ENCODE measurements at places on chromosomes 4 and X. TPM values are rescaled to one million over a fixed set of nuclear protein-coding genes. Genes with fewer than 3 reads are reported as not detected.

DNA sequence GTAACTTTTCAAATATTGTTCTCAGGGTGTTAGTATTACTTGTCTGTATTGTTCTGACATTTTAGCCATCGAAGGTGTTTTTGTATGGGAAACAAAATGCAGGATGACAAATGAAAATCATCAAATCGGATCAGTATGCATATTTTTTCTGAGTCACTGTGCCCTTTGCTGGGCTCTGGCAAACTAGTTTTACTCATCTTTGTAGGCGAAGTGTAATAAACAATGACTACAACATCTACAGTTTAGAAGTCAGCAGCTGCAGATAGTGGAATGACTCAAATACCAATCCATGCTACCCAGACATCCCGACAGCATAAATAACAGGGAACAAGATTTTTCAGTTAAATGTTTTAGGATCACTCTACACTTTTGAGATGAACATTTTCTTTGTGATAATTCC lies 557.3 kb upstream of the TENM3 start:
- DNase-seq, result no peak

GRCh38 chr4:98555798-98556445 lies 102.5 kb downstream of the TSPAN5 start:
- no peak for DNase-seq

- DNase-seq, result no peak
Measured at GRCh38 chr4:7929118-7929951, 10.3 kb downstream of the AFAP1 start.

DNA sequence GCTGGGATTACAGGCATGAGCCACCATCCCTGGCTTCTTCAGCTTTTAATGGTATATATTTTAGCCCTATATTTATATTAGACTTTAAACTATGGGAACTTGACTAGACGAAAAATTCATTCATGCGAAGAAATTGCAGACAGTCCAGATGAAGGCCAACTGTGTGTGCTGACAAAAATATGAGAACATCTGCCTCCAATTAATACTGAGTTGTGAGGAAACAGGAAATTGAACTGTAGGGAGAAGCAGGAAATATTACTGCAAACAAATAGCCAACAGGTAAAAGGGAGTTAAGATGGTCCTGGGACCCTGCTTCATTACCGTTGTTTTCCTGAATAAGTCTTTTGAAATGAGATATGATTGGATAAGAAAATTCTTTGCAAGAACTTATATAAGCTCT lies 26.3 kb downstream of the MGARP start:
- no peak for DNase-seq

DNA sequence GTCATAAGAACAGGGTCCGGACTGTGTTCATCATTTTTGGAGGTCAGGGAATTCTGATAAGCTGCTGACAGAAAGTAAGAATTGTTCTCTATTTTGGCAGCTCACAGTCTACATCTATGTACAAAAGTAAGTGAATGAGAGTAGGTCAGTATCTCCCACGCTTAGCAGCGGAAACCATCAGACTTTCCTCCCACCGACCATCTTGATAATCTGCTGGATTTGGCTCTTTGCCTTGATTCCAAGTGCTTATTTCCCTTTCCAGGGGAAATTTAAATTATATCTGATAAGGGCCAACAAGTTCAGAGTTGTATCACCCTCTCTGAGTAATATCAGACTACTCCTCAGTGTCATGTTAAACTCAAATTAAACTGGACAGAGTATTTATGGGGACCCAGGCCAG lies 118.0 kb downstream of the CAMK2D start:
- no peak for DNase-seq

The TEX13D gene
- 1.4 TPM for total RNA-seq

The DUSP21 gene
- 0.72 TPM for total RNA-seq
